ENCODE measurements at places on chromosomes 4 and X.

GRCh38 chr4:20022471-20022870 is 229.2 kb upstream of the SLIT2 start:
- DNase-seq = no peak

DNA sequence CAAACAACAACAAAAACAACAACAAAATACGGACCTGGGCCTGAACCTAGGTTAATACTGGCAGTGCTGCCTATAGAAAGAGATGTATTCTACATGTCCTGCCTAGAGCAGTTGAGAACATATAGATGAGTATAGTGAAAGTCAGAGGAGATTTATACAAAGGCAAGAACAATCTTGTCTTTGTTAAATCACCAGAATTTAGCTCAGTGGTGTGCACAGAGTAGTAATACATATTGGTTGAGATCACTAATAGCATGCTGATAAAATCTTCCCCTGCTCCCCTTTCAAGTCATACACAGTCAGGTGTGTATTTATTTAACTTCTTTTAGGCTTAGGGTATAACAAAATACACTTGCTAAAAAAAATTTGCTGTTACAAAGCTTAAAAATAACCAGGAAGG is 247.8 kb downstream of the ADGRL3 start:
- DNase-seq = no peak

GRCh38 chr4:145293658-145294057 is 113.3 kb upstream of the OTUD4 start:
- no peak for DNase-seq

GRCh38 chr4:107115185-107115847 is 79.2 kb upstream of the DKK2 start:
- DNase-seq = no peak

DNA sequence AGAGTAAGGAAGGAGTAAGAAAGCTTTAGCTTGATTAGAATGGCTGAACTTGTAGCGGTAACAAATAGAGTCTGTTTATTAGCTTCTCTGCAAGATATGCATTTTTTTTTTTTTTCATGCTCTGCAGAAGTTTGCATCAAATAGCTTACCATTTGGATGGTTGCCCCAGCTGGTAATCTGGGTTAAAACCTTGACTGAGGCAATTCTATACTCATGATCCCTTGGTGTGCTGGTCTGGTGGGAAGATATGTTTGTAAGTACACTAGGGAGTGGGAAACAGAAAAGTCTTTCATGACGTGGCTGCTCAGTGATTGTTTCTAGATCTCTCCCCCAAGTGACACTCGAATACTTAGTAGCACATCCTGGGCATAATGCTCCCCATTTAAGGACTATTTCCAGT is 32.1 kb downstream of the SEPTIN11 start:
- no peak for DNase-seq

GRCh38 chr4:134958862-134959261 is 757.3 kb upstream of the PABPC4L start:
- DNase-seq = no peak

DNA sequence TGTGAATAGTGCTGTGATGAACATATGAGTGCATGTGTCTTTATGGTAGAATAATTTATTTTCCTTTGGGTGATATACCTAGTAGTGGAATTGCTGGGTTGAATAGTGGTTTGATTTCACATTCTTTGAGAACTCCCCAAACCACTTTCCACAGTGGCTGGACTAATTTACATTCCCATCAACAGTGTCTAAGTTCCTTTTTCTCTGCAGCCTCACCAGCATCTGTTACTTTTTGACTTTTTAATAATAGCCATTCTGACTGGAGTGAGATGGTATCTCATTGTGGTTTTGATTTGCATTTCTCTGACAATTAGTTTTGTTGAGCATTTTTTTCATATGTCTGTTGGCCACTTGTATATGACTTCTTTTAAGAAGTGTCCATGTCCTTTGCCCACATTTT is 29.1 kb downstream of the JADE3 start:
- no peak for DNase-seq

DNA sequence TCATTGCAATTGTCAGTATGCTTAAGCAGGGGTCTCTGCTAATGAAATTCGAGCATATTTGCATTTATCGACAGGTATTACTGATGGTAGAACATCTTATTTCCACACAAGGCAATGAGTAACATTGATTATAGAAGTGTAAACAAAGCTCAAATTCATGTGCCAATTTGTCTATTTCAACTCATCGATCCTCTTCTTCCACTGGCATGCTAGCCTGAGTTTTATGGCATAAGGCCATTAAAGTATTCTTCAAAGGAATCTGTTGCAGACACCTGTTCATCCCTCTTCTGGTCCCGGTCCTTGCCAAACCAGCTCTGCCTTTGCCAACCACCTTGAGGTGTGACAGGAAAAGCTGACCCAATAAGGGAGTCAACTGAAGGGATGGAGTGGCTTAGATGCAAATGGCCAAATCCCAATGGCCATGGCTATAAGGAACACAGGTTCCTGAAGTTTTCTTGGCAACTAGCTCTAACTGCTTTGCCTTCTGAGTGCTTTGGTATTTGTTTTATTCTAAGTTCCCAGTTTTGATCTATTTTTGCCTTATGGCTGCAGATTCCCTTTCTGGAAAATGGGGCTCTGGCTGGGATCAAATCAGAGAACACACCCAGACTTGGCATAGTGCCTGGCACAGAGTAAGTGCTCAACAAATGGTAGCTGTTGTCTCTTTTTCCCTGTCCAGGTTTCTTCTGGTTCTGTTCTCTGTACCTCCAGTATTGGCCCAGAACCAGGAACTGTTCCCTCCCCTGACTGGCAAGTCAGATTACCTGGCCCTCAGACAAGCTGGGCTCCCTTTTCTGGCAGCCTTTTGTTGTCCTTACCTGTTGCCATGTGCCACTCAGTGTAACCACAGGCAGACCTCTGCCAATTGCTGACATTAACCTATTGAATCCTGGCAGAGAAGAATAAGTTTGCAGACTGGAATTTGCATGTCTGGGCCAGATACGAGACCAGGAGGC is 63.1 kb downstream of the RTL9 start:
- no peak for DNase-seq

DNA sequence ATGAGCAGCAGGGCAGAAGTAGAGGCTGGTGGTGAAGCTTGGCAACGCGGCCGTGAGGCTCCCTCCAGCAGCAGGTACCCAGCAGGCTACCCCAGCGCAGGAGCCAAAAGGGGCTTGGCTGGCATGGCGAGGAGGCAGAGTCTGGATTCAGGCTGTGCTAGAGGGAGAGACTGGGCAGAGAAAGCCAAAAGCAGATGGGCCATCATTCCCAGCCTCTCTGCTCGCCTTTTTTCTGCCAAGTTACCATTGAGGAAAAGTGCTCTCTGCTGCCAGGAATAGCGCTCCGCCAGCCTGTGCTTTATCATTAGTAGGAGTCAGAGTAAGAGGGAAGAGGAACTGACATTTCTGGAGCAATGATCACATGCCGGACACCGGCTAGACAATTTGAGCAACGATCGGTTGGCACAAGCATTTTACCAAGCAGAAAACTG is 28.7 kb upstream of the MAP3K15 start:
- DNase-seq = no peak

- DNase-seq = peak; percentile 13
Observed at GRCh38 chr4:70392057-70392776, 5.5 kb upstream of the OPRPN start.

DNA sequence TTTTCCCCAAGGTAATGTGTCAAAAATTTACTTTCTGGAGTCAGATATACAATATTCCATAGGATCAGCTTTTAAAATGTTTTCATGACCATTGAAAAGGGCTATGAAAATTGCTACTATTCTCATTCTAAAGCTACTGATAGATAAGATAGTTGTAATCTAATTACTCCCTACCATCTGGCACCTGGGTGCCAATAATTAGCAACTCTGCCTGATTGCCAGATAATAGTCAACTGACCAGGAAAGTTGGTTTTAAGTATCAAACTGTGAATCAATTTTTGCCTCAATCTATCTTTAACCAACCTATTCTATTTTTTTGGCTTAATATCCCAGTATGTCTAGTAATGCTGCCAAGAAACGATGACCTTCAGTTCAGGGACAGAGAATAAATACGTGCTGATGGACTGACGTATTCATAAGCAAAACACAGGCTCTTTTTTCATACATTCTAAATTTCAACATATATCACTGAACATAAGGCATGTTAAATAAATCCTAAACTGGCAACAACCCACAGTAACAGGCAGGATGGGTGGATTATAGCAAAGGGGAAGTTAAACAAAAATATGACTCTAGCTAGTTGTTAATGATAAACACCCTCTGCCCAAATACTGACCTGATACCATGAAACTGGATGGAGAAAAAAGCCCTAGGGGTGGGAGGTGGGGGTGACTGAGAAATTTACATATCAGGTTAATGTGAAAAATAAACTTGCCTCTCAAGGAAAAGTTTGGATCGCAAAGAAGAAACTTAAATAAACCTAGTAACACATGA is 18.2 kb downstream of the SH3RF1 start:
- no peak for DNase-seq

Data from NAMALWA (cell line).